Stimulated activated CD8-positive, alpha-beta memory T cell treated with anti-CD3 and anti-CD28 coated beads, Interleukin-4, amount 100 ng/mL, for 4 hours (primary cell): ENCODE measurements at places on chromosomes 16 and 17.

DNA sequence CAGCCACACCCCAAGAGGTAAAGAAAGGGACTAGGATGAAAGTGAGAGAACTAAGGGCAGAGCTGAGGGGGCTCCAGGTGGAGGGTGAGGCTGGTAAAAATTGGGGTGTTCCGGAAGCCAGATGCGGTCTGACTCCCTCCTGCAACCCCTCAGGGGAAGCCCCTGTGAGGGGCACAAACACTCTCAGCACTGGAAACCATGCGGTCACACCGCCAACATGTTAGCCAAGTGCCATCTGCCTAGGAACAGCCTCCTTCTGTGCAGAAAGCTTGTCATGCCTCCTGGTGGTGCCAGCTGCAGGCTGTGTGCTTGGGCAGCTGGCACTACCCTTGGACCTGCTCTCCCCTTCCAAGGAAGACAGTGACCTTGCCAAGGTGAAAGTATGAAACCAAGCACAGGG lies 83.5 kb upstream of the RPL38 start:
- no peak for DNase-seq

- DNase-seq = no peak
These were observed 13.2 kb upstream of the CUEDC1 start for GRCh38 chr17:57968456-57968855.

GRCh38 chr17:45022288-45022648 lies 29.2 kb downstream of the DCAKD start:
- DNase-seq = no peak

- DNase-seq = no peak
These were observed 418.3 kb upstream of the SALL1 start for GRCh38 chr16:51569203-51569931.

- DNase-seq = no peak
These were observed 8.6 kb upstream of the CCL2 start for GRCh38 chr17:34246446-34246845.

- no peak for DNase-seq
These were observed 4.0 kb upstream of the HSD11B2 start for GRCh38 chr16:67426950-67427349.

GRCh38 chr16:5604770-5605169 lies 507.2 kb upstream of the EEF2KMT start:
- no peak for DNase-seq

GRCh38 chr16:67006930-67007658 lies 18.7 kb downstream of the CES4A start:
- no peak for DNase-seq

- no peak for DNase-seq
These were observed 8.2 kb upstream of the CBX8 start for GRCh38 chr17:79804856-79805696.

- DNase-seq = no peak
These were observed 58.6 kb upstream of the SHISA6 start for GRCh38 chr17:11182430-11182829.

- no peak for DNase-seq
These were observed 190.7 kb upstream of the KCNJ16 start for GRCh38 chr17:69884356-69884755.

GRCh38 chr17:40203131-40203530 lies 16.0 kb upstream of the WIPF2 start:
- DNase-seq = no peak

DNA sequence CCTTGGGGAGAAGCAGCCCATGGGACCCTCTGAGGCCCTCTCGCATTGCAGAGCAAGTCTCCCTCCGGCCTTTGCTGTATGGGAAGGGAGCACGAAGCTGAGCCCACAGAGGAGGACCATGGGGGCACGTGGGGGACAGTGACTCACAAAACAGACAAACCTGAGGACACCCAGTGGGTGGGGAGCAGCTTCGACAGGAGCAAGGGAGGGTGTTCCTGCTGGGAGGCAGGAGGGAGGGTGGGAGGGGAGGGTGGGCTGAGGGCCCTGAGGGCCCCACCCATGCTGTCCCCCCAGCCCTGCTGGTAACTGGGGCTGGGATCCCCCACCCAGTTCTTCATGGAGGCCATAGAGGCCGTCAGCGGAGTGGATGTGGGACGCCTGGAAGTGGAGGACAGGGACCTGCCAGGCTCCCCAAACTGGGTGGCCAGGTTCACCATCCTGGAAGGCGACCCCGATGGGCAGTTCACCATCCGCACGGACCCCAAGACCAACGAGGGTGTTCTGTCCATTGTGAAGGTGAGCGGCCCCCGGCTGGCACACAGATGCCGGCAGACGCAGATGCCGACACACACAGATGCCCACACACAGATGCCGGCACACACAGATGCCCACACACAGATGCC lies 12.5 kb downstream of the SLC22A31 start:
- no peak for DNase-seq

DNA sequence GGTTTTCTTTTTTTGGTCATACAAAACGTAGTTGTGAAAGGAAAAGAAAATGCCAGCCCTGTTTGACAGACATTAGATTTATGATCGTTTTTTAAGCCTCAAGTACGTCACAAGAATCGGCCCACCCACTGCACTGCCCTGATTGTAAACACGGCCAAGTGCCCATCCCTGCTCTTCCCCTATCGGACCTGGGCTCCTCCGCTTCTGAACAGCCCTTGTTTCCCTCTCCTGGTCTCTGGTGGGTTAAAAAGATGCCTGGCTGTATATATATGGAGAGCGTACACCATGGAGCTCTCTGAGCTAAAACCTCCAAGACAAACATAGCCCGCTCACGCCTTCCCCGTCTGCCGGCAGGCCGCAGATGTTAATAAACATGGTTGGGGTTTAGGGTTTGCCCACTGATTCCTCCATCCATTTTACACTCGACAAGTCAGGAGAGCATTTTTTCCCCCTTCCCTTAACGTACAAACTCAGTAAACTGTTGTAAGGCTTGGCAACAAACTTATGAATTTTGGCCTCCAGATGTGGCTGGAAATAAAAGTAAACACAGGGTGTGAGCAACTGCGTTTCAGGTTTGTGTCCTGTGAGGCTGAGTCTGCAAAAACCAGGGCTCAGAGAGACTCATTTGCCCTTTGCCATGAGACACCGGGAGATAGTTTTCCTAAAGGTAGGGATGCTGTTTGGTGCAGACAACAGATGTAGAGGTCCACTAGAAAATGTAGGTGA lies 325.9 kb downstream of the SOX9 start:
- DNase-seq = no peak

DNA sequence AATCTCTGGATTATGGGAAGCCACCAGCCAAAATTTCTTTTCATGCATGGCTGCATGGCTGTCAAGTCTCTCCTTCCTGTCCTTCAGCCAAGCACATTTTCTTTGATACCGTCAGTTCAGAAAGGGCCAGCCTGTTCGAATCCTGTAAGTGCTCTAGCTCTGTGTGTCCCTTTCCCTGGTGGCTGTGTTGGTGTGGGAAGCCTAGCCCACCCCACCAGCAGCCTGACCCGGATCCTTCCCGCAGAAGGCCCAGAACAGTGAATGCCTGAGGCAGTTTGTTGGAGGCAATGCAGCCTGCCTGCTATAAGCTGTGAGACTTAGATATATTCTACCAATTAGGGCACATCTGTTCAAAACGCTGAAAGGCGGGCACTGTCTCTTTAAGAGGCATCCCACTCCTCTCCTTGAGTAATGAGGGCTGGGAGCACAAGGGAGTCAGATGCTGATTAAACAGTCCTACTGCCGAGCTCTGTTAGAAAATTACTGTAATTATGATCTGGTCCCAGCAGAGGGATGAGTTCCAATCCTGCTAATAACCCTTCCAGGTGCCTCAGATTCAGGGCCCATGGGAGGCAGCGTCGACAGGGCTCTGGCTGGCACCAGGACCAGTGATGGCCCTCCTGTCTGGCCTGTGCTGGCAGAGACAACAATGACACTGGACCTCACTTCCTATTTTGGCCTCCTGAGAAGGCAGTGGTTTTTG lies 18.4 kb downstream of the SNX11 start:
- DNase-seq = no peak

DNA sequence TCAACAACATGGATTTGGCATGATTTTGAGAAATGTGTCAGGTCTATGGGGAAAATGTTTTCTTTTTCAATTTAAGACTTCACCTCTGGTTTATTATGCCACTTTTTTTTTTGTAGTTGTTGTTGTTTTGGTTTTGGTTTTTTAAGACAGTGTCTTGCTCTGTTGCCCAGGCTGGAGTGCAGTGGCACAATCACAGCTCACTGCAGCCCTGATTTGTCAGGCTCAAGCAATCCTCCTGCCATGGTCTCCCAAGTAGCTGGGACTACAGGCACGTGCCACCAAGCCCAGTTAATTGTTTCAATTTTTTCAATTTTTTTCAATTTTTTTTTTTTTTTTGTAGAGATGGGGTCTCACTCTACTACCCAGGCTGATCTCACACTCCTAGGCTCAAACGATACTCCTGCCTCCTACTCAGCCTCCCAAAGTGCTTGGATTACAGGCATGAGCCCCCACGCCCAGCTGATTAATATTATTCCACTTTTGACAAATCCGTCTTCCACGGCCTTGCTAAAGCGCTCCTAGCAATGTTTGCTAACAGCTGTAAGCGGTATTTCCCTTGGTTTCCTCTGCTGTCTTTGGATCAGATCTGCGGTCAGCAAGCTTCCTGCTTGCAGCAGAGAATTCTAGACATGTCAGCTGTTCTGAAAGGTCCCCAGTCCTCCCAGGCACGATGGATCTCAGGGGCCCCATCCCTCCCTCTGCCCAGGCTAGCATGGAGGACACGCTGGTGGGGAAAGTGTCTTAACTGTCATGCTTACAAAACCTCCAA lies 7.0 kb upstream of the MILR1 start:
- DNase-seq = no peak

GRCh38 chr16:90020260-90020837 lies 1.1 kb upstream of the DBNDD1 start:
- no peak for DNase-seq

DNA sequence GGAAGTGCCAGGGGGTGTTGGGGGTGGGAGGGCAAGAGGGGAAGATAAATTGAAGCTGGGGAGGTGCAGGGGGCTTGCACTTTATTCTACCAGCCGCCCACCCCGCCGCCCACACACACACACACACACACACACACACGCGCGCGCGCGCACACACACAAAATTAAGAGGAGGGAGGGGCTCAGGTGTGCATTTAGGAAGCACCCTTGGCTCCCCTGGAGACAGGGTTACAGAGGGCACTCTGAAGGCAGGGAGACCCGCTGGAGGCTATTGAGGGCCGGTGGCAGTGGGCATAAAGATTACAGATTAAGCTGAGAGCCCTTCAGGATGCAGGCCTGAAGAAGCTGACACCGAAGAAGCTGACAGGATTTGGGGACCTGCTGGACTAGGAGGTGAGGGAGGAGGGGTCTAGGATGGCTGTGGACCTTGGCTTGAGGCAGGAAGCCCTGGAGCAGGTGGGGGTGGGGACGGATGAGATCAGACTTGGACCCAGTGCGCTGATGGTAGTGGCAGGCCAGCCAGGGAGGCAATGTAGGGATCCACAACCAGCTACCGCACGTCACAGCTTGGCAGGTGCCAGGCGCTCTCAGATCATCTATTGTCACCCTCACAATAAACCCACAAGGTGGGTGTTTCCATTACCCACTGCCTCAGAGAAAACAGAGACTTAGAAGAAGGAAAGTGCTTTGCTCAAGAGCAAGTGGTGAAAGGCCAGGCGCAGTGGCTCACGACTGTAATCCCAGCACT lies 772 bp upstream of the SAMD14 start:
- DNase-seq = no peak

- no peak for DNase-seq
These were observed 358.5 kb upstream of the PMFBP1 start for GRCh38 chr16:72530434-72530833.

DNA sequence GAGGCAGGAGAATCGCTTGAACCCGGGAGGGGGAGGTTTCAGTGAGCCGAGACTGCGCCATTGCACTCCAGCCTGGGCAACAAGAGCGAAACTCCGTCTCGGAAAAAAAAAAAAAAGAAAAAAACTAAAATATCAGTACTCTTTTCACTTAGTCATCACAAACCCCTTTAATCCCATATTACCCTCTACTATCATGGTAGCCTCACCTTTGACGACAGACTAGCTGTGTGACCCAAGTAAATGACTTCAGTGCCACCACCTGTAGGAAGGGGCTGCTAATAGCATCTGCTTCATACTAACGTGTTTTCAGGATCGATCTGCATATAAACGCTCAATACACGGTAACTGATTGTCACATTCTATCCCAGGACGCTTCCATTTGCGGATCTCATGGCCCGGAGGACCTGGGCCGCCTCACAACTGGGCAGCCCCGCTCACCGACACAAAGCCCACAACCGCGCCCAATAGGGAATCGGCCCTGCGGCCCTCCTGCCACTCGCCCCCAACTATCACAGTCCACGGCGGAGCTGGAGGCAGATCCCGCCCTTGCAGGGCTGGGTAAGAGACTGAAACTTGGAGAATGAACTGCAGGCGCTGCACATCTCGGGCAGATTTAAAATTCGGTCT lies 1.1 kb upstream of the ZNF263 start:
- no peak for DNase-seq

GRCh38 chr17:1498233-1498632 lies 5.7 kb upstream of the MYO1C start:
- no peak for DNase-seq

GRCh38 chr16:21126518-21126917 lies 24.1 kb downstream of the DNAH3 start:
- no peak for DNase-seq

- no peak for DNase-seq
These were observed 13.3 kb upstream of the CAVIN1 start for GRCh38 chr17:42436391-42436790.

GRCh38 chr16:27685807-27686206 lies 135.9 kb downstream of the KATNIP start:
- no peak for DNase-seq

DNA sequence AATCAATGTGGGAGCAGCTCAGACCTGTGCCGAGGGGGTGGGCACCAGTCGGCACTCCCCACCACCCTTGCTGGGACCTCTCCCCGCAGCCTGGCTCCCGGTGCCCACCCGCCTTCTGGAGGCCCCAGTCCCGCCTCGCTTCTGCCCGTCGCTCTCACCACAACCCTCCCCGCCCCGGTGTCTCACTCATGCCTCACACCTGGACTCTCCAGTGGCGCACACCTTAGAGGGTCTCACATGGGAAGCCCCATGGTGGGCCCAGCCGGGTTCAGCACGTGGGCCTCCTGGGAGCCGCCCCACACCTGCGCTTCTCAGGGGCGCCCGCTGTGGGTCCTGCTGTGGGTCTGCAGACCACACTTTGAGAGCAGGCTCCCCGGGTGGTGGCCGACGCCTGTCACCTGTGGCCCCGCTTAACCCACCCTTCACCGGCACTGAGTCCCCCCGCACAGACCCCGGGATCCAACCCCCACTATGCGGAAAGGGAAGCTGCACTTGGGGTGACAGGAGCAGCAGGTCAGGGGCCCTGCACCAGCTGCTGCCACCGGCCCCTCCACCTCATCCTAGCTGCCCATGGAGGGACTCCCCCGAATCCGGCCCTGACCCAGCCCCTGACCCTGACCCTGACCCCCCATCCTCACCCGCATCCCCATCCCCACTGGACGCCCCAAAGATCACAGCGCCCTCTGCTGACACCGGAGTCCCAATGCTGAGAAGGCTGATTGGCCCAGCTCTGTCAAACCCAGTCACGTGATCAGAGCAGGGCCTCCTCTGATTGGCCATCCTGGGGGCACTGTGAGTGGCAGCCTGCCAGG lies 27.4 kb upstream of the SLC38A10 start:
- DNase-seq = no peak
